ENCODE measurements at places on chromosomes 11 and 22. TPM values are rescaled to one million over a fixed set of nuclear protein-coding genes. Genes with fewer than 3 reads are reported as not detected.
A peak's percentile ranks its signal among the peaks of the same experiment; 100 is the strongest.

The CCDC188 gene
- 0.93 TPM for total RNA-seq

The CCDC88B gene
- 2.8 TPM for total RNA-seq

The ADAMTS15 gene
- 17.8 TPM for total RNA-seq

DNA sequence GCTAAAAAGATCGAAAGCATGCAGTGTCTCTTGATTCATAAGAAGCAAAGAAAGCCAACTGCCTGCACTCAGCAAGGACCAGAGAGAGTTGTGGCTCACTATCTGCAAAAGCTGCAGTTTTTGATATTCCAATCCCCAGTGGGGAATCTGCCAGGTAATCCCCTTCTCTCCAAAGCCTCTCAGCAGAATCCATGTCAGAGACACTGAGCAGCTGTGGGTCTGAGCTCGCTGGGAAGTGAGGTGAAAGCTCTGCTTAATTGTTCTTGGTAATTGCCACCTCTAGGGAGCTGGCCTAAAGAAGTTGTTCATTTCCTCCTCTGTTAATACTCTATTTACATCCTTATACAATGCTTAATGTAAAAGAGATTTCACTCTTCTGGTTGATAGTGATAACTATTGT, 261.3 kb upstream of the LRRC4C start:
- DNase-seq: no peak

GRCh38 chr11:131581046-131581445, 210.6 kb downstream of the NTM start:
- DNase-seq: no peak

The PLEKHA7 gene
- 2.6 TPM for total RNA-seq

The CDHR5 gene
- 0.75 TPM for total RNA-seq

DNA sequence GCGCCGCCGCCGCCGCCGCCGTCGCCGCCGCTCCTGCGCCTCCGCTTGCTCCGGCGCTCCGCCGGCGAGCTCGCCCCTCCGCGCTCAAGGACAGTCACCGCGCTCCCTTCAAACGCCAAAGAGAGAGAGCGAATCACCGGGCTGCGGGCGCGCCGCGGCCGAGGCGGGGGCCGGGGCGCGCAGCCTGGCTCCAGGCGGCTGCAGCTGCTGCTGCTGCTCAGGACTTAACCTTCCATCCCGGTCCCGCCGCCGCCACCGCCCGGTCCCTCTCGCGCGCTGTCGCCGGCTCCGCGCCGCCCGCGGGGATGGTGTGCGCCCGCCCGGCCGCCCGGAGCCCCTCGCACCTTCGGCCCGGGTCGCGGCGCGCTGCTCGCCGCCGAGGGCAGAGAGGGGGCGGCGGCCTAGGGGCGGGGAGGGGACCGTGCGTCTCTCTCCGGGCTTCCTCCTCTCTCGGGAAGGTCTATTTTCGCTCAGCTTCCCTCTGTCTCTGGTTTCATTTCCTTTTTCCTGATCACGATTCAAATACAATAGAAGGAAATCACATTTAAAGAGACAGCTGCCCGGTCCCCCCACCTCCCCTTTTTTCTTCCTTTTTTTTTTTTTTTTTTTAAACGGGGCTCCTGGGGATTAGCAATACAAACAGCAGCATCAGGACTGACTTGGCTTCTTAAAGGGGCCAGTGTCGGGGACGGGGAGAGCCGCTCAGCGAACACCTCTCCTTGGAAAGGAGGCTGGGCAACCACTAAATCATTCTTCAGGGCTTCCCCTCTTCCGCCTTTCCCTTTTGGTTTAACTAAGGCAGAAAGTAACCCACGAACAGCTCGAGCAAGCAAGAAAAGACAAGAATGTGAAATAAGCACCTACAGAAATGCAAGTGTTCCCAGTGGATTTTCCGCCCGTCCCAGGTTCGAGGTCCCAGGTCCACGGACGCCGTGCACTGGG, 22.1 kb downstream of the LMO2 start:
- DNase-seq: peak; percentile 87

DNA sequence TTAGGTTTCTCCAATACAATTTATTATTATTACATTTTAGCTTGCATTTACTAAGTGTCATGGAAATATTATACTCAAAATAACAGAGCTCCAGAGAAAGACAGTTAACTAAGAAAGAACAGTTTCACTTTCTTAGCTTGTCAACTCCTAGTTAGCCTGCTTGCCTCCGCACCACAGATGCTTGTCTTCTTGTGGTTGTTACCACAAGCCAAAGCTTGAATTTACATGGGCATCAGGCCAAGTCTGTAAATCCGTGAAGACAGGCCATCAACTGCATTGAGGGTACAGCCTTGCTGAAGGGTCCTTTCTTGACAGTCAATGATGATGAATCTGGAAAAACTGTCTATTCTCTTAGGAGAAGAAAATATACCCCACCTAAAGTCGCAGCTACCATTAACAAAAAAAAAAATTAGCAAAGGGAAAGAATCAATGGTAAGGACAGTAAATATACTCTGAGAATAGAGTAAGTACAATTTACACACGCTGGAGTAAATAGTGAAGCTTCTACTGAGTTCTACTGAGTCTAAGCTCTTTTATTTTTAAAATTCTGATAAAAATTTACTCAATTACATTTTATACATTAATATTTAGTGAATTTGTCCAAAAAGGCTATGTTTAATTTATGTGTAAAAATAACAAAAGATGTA, 15.6 kb upstream of the DENND5A start:
- DNase-seq: peak; percentile 35

The MPZL3 gene
- total RNA-seq: 0.53 TPM

DNA sequence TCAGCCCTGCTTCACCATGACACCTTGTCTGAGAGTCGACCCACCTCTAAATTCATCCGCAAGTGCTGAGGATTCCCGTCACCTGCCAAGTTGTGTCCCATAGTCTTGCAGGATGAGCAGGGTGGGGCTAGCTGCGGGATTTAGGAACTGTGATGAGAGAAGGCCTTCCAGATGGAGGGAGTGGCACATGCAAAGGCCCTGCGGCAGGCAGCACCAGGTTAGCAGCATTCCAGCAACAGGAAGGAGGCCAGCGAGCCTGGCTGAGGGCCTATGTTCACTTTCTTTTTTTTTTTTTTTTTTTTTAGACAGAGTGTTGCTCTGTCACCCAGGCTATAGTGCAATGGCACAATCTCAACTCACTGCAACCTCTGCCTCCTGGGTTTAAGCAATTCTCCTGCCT, 31.8 kb downstream of the ANO1 start:
- DNase-seq: no peak

DNA sequence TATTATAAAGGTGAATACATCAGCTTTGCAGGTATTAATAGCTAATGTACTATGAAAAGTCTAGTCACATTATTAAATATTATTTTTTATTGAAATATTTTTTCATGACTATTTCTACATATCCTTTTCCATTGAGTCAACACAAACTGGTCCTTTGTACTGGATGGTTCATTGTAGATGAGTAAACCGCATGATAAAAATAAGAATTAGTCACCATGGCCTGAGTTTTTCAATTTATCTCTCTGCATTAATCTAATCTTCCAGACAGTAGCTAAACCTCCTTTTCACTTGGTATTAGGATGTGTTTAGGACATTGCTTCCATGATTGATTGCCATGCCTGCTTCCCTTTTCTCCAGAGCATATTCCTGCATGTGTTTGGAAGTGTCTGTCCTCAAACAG, 439.4 kb upstream of the ARHGAP42 start:
- no peak for DNase-seq

- DNase-seq: no peak
Observed at GRCh38 chr11:25758145-25758661, 573.7 kb upstream of the ANO3 start.

- DNase-seq: no peak
Observed at GRCh38 chr22:43894122-43894521, 2.3 kb upstream of the PNPLA5 start.

The POGLUT3 gene
- total RNA-seq: 54.0 TPM

GRCh38 chr11:11245453-11245852, 107.6 kb downstream of the CSNK2A3 start:
- DNase-seq: peak; percentile 84

- no peak for DNase-seq
Observed at GRCh38 chr11:114050258-114050927, 9.1 kb upstream of the ZBTB16 start.

DNA sequence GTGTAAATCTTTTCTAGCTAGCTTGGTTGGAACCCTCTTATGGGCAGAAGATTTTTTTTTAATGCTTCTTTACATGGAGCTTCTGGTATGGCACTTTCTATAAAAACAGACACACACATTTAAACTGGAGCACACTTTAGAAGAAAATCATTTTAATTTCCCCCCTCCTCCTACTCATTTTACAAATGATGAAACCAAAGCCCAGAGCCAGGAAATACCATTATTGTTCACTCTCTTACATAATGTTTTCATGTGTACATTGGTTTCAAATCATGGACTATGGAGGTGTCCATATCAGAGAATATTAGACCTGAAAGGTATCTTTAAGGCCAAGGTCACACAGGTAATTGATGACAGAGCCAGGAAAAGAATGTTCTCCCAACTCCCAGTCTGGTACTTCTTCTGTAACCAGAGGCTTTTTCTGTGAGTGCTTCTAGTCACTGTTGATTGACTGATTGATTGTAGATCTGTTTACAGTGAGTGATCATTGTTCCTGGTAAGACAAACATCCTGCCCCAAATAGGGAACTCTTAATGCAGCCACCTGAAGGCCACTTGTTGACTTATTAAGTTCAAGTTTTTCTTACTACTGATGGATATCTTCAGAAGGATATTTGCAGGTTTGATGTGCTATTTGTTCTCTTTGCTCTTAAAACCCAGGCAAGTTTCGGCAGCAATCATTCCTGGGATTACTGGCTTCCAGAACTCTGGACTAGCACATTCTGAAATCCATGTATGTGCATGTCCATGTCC, 26.8 kb upstream of the ME3 start:
- no peak for DNase-seq

GRCh38 chr11:116903090-116903489, 65.7 kb upstream of the APOA1 start:
- DNase-seq: peak; percentile 75

Measured in muscle of leg (tissue), 16 donors.